ENCODE measurements at places on chromosomes 4 and X.

DNA sequence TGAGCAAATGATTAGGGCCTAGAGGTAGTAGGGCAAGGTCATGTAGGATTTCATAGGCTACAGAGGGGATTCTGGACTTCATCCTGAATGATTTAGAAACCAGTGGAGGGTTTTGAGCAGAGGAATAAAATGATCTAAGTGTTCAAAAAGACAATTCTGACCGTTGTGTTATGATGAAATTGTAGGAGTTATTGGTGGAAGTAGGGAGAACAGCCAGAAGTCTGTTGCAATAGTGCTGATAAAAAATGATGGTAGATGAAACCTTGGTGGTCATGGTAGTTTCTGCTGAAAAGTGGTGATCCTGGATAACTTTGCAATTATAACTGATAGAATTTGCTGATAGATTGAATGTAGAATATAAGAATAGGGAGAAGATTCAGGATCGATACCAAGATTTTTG, 60.2 kb downstream of the MID1IP1 start:
- no peaks in the 10 kb centered on the region for H3K4me1 ChIP-seq
- H3K4me3 ChIP-seq = no peak overlapping the region
- no peak for DNase-seq
- no peaks in the 10 kb centered on the region for H3K27me3 ChIP-seq

GRCh38 chr4:7772711-7773385, 166.8 kb downstream of the AFAP1 start:
- no peaks in the 10 kb centered on the region for H3K27me3 ChIP-seq
- no peaks in the 10 kb centered on the region for H3K36me3 ChIP-seq
- no peaks in the 10 kb centered on the region for H3K4me1 ChIP-seq
- DNase-seq = no peak

DNA sequence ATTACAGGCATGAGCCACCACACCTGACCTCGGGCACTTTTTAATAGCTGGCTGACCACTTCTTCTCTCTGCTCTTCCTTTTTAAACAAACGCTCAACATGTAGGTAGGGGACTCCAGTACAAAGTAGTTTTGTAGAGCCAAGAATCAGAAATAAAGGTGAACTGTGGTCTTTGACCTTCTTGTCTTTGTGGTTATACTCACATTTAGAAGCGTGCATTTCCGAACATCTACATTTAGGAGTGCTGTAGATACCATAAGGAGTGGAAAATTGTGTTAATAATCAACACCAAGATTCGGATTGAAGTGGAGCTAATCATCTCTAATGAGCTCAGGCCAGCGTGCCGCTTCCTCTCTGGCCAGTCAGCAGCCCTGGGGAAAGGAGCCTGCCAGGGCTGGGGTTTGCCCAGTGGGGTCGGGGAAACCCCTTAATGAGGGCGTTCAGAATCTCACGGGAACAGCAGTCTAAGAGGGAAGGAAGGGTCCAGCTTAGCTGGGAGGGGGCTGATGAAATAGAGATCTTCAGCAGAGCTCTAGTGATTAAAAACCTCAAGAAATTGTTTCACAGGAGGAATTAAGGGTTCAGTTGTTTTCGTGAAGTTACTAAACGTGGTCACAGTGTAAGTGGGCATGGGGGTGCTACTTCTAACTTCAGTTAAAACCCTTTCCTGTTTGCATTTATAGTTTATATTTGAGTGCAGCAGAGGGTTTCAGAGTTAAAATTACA, 81.2 kb downstream of the GAB1 start:
- no peaks in the 10 kb centered on the region for H3K4me1 ChIP-seq
- no peak for DNase-seq
- H3K27ac ChIP-seq = no peak overlapping the region
- H3K27me3 ChIP-seq = no peaks in the 10 kb centered on the region

DNA sequence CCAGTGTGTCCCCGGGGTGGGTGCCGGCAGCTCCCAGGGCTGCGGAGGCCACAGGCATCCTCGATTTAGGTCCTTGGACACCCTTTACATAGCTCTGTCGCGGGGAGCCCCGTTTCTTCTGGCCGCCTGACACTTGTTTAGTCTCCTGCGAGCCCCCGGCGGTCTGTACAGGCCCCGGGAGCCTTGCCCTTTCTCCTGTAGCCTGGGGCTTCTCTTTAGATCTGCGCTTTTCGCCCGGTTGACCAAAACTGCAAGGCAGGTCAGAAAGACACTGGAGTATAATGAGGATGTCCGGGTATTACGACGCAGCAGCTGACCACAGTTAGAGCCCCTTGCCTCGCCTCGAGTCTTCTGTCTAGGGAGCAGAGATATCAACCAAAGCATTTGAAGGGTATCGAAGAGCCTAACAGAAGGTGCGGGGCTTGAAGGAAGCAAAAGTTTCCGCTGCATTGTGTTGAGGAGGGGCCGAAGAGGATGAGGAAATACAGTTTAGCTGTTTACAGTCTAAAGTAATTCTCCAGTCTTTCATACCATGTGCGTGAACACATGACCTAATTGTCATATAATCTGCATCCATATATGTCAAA, 479 bp downstream of the BRCC3 start:
- peak overlapping the region; percentile 77 for H3K4me3 ChIP-seq
- no peaks in the 10 kb centered on the region for H3K36me3 ChIP-seq
- DNase-seq = no peak
- no peaks in the 10 kb centered on the region for H3K27me3 ChIP-seq
- peaks cover 34% of the 10 kb centered on the region for H3K4me1 ChIP-seq

- no peak for DNase-seq
- H3K4me3 ChIP-seq = no peak overlapping the region
- H3K36me3 ChIP-seq = no peaks in the 10 kb centered on the region
- H3K27me3 ChIP-seq = no peaks in the 10 kb centered on the region
These were observed 69.8 kb downstream of the MTNR1A start for GRCh38 chr4:186485561-186486062.

GRCh38 chrX:2784026-2784425, 32.2 kb downstream of the XG start:
- no peaks in the 10 kb centered on the region for H3K36me3 ChIP-seq
- DNase-seq = no peak
- no peak overlapping the region for H3K27ac ChIP-seq

- no peak for DNase-seq
- peak overlapping the region; percentile 87 for H3K27ac ChIP-seq
- no peaks in the 10 kb centered on the region for H3K27me3 ChIP-seq
- peak overlapping the region; percentile 85 for H3K4me3 ChIP-seq
- H3K4me1 ChIP-seq = peaks cover 61% of the 10 kb centered on the region
These were observed 704 bp downstream of the FAM114A1 start for GRCh38 chr4:38868059-38868960.

GRCh38 chrX:108696690-108697089, 39.7 kb downstream of the IRS4 start:
- no peak overlapping the region for H3K4me3 ChIP-seq
- no peaks in the 10 kb centered on the region for H3K27me3 ChIP-seq
- no peaks in the 10 kb centered on the region for H3K36me3 ChIP-seq
- no peaks in the 10 kb centered on the region for H3K4me1 ChIP-seq
- DNase-seq = no peak

- H3K4me3 ChIP-seq = no peak overlapping the region
- no peaks in the 10 kb centered on the region for H3K4me1 ChIP-seq
- DNase-seq = no peak
- H3K27ac ChIP-seq = no peak overlapping the region
- H3K27me3 ChIP-seq = no peaks in the 10 kb centered on the region
- H3K36me3 ChIP-seq = no peaks in the 10 kb centered on the region
These were observed 44.5 kb downstream of the STIM2 start for GRCh38 chr4:26905172-26905571.

DNA sequence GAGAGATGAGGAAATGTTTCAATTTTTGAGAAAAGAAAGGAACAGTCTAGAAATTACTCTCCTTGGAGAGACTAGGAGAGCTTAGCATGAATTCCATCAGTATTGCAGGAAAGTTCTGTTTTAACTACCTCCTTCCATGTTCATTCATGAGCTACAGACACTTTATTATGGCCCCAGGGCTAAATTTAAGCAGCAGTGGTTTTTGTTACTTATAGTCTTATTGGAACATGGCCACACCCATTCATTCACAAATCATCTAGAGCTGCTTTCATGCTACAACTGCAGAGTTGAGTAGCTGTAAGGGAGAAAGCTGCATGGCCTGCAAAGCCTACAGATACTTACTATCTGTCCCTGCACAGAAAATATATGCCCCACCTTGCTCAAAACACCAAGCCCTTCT, 81.7 kb downstream of the SHISA3 start:
- H3K4me3 ChIP-seq = no peak overlapping the region
- H3K27ac ChIP-seq = no peak overlapping the region
- no peaks in the 10 kb centered on the region for H3K27me3 ChIP-seq
- DNase-seq = no peak

- no peaks in the 10 kb centered on the region for H3K4me1 ChIP-seq
- H3K27me3 ChIP-seq = no peaks in the 10 kb centered on the region
- no peaks in the 10 kb centered on the region for H3K36me3 ChIP-seq
- H3K27ac ChIP-seq = no peak overlapping the region
- no peak for DNase-seq
These were observed 182.4 kb upstream of the CXXC4 start for GRCh38 chr4:104677116-104677515.

GRCh38 chrX:15848576-15848975, 6.0 kb downstream of the AP1S2 start:
- peak overlapping the region; percentile 13 for H3K27ac ChIP-seq
- no peak overlapping the region for H3K4me3 ChIP-seq
- DNase-seq = no peak
- no peaks in the 10 kb centered on the region for H3K36me3 ChIP-seq

DNA sequence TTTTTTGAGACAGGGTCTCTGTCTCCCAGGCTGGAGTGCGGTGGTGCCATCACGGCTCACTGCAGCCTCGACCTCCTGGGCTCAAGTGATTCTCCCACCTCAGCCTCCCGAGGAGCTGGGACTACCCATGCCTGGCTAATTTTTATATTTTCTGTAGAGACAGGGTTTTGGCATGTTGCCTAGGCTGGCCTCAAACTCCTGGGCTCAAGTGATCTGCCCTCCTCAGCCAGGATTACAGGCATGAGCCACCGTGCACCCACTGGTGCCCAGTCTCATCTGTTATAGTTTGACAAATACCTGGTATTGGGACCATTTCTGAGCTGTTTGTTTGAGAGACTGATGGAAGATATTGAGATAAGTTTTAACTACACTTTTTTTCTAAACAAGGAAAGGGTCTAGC, 57.5 kb upstream of the SMIM10 start:
- H3K4me3 ChIP-seq = no peak overlapping the region
- no peaks in the 10 kb centered on the region for H3K27me3 ChIP-seq
- H3K36me3 ChIP-seq = no peaks in the 10 kb centered on the region
- H3K27ac ChIP-seq = no peak overlapping the region

- H3K4me3 ChIP-seq = no peak overlapping the region
- no peak overlapping the region for H3K27ac ChIP-seq
- no peaks in the 10 kb centered on the region for H3K27me3 ChIP-seq
- no peaks in the 10 kb centered on the region for H3K36me3 ChIP-seq
These were observed 81.6 kb upstream of the DKK2 start for GRCh38 chr4:107117726-107118125.

GRCh38 chr4:8133897-8134563, 24.6 kb downstream of the ABLIM2 start:
- DNase-seq = no peak
- H3K36me3 ChIP-seq = no peaks in the 10 kb centered on the region
- H3K4me3 ChIP-seq = no peak overlapping the region
- H3K27ac ChIP-seq = no peak overlapping the region
- no peaks in the 10 kb centered on the region for H3K4me1 ChIP-seq

GRCh38 chr4:104015680-104016079, 295.9 kb upstream of the TACR3 start:
- H3K4me1 ChIP-seq = no peaks in the 10 kb centered on the region
- H3K4me3 ChIP-seq = no peak overlapping the region
- DNase-seq = no peak
- H3K36me3 ChIP-seq = no peaks in the 10 kb centered on the region
- no peaks in the 10 kb centered on the region for H3K27me3 ChIP-seq
- no peak overlapping the region for H3K27ac ChIP-seq

DNA sequence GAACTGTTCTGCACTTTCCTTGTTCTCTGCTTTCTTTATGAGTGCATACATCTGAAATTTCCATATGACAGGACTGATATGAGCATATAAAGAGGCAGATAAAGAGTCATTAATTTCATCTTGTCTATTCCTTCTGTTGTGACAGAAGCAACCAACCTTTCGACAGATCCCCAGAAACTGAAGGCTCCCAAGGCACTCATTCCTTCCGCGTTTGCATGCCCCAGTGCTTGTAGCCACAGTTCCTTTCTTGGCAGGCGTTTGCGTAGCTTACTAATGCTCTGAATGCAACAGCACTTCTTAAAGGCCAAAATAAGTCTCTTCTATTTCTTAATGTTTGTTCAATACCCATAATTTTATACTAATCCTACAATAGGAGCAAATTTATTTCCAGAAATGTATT, 94.0 kb upstream of the TBL1X start:
- no peaks in the 10 kb centered on the region for H3K4me1 ChIP-seq
- H3K27me3 ChIP-seq = no peaks in the 10 kb centered on the region
- DNase-seq = no peak
- no peak overlapping the region for H3K27ac ChIP-seq

DNA sequence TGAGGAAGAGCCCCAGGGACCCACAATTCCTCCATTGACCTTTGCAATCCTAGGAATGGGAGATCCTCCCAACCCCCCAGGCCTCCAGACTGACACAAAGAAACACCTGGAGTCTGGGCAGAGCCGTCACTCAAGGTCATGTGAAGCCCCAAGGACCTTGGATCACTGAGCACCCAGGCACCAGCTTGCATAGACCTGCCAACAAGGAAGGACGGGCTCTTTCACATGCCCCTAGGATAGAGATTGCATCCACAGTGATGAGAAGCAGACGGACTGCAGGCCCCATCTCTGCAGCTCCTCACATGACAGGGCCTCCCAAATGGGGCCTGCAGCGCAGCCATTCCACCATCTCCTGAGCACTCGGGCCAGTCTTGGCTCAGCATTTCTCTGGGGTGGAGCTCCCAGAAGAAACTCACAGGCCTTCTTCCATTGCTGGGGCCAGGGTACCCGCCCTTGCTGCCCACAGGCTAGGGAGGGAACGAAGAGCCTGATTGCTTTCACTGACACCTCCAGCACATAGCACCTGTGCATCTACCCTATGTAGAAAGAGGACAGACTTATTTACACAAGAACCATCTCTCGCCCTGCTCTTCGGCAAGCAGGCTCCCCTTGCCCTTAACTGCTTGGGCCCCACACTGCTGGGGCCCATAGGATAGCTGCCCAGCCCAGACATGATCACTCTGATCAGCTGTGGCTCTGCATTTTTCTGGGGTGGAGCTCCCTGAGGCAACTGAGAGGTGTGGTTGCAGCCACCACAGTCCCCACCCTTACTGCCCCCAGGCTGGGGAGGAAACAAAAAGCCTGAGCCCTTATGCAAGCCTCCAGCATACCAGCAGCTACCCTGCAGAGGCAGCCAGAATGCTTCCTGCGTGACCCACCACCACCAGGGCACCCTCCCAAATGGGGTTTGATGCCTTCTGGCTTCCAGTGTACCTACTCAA, 185.7 kb upstream of the ZCCHC13 start:
- H3K27ac ChIP-seq = no peak overlapping the region
- no peaks in the 10 kb centered on the region for H3K36me3 ChIP-seq
- no peak for DNase-seq
- no peaks in the 10 kb centered on the region for H3K4me1 ChIP-seq
- no peaks in the 10 kb centered on the region for H3K27me3 ChIP-seq
- H3K4me3 ChIP-seq = no peak overlapping the region

GRCh38 chrX:599837-600715, 30.5 kb upstream of the SHOX start:
- no peak overlapping the region for H3K4me3 ChIP-seq
- no peaks in the 10 kb centered on the region for H3K27me3 ChIP-seq
- no peaks in the 10 kb centered on the region for H3K36me3 ChIP-seq
- no peak for DNase-seq
